Muscle of leg (tissue), 16 donors: ENCODE measurements at places on chromosomes 16 and 17.

GRCh38 chr17:14997290-14997689 is 267.8 kb downstream of the PMP22 start:
- peak; percentile 6 for DNase-seq

GRCh38 chr17:39461926-39462569 is 762 bp downstream of the CDK12 start:
- DNase-seq: no peak

GRCh38 chr17:74748279-74748528 is 224 bp upstream of the NHERF1 start:
- DNase-seq: no peak

GRCh38 chr16:49354991-49355390 is 18.6 kb upstream of the C16orf78 start:
- DNase-seq: no peak

DNA sequence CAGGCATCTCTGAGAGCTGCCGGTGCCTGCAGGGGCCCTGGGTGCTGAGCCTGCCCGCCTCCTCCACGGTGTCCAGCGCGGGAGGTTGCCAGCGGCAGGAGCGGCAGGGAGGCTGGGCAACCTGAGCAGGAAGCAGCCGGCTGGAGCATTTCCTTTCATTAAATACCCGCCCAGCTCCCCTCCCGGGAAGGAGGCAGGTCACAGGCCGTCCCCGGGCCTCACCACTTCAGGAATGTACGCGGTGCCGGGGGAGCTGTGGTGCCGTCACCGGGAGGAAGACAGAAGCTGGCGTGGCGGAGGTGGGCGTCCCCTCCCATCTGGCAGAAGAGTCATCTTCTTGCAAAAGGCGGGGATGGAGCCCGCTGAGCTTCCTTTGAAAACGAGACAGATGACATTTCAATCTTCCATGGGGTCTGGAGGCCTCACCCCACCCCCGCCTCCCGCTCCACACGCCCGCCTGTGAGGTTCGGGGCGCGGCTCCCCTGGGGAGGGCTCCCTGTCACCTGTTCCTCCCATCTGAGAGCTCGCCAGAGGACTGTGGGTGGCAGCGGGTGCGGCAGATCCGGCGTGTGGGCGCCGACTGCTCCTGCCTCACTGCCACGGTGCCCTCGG is 16.0 kb downstream of the SOX8 start:
- peak; percentile 78 for DNase-seq

DNA sequence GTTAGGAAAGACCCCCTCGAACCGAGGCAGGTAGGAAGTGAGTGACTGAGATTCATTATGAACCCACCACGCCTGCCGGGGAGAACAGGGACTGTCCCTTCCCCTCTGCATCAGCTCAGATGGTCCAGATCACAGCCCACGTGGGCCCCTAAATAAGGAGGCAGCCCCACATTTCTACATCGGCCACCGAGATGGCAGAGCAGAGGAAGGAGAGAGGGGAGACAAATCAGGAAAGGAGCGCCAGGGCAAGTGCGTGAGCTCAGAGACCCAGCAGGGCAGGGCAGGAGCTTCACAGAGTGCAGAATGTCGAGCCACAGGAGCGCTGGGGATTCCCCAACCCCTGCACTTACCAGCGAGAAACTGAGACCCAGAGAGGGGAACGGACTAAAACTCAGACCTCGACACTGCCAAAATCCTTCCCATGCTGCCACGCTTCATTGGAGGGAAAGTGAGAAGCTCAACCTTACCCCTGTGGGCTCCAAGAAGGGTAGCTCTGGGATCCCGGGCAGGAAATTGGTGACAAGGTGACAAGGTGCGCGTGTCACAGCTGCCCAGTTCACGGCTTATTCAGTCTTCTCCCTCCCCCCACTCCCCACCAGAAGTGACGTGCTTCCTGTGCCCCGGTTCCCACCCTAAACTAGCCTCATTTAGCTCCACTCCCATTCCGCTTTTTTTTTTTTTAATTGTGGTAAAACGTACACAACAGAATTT is at the start of gene ICAM2:
TSS of gene ICAM2 (minus strand) at position 578 of the 711 bp plus-strand sequence. CDS start 13,942 bp downstream, outside the sequence.
- peak; percentile 57 for DNase-seq

DNA sequence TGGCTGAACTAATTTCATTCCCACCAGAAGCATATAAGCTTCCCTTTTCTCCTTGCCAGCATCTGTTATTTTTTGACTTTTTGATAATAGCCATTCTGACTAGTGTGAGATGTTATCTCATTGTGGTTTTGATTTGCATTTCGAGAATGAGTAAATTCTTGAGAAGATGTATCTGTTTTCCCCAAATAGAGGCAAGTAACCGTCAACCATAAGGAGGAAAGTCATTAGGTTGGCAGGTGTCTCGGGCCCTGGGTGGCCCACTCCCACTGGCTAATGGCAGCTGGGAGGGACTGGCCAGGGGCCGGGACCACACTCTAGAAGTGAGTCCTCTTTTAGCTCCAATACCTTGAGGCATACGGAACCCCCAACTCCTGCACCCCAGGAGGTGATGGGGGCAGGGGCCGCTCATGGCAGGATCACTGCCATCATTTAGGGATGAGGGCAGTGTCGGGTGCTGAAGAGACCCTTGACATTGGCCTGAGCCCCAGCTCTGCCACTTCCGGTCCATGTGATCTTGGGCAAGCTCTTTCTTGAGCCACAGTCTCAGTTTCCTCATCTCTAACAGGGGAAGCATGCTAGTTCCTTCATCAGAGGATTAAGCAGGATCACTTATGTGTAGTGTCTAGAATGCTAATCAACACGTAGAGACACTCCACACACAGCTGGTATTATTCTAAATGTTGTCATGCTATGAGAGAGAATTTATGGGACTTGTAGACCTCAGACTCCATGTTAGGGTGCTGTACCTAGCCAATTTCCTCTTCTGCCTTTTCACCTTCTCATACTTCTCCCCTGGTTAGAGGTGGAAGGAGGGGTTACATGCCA is 44.3 kb downstream of the RGS9 start:
- no peak for DNase-seq

DNA sequence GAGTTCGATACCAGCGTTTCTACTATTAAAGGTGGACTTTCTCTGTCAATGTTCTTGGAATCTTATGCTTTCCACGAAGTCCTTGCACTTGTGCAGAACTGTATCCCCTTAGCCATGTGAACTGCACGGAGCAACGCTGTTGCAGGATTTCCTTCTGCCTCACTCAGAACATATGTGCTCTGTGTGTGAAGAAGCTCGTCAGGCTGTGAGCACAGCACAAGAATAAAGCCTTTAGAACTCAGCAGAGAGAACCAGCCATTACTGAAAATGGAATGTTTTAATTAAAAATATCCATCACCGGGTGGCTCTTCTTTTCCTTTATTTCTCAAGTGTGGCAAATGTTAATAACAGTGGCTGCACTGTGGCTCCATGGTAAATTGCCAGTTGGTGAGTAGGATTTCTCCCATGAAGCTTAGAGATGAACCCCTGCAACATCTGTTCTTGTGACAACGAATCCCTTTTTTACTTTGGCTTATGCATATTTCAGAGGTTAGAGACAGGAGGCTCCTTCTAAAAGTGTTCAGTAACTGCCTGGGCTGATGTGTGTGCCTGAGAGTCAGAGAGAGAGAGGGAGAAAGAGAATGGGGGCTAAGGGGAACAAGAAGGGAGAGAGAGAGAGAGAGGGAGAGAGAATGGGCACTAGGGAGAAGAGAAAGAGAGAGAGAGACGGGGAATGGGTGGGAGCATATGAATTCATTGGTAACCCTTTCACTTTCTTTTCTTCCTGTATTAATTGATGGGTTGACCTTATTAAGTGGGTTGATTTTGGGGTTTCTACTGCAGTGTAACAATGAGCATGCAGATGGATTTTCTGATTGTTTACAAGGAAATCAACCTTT is 50.0 kb downstream of the RPTOR start:
- DNase-seq: peak; percentile 49

GRCh38 chr16:19886073-19886941 is 1.7 kb upstream of the GPRC5B start:
- peak; percentile 88 for DNase-seq

DNA sequence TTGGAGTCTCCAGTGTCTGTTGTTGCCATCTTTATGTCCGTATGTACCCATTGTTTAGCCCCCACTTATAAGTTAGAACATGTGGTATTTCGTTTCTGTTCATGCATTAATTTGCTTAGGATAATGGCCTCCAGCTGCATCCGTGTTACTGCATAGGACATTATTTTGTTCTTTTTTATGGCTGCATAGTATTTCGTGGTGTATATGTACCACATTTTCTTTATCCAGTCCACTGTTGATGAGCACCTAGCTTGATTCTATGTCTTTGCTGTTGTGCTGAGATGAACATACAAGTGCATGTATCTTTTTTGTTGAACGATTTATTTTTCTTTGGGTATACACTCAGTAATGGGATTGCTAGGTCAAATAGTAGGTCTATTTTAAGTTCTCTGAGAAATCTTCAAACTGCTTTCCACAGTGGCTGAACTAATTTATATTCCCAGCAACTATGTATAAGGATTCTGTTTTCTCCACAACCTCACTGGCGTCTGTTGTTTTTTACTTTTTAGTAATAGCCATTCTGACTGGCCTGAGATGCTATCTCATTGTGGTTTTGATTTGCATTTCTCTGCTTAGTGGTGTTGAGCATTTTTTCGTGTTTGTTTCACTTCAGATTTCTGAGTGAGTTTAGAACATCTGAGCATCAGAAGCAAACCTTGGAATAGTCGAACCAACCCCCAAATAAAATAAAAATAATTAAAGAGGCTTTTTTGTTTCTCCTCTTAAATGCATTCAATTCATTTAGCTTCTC is 304.7 kb downstream of the ZFHX3 start:
- DNase-seq: no peak

GRCh38 chr16:11316331-11317015 is 28.8 kb upstream of the RMI2 start:
- DNase-seq: no peak

GRCh38 chr16:88622866-88623265 is 15.5 kb upstream of the IL17C start:
- no peak for DNase-seq
